ENCODE measurements at places on chromosomes 11 and 22.

GRCh38 chr11:15229069-15229468 lies 114.3 kb downstream of the INSC start:
- no peak for DNase-seq

GRCh38 chr22:35311551-35311999 lies 11.9 kb downstream of the TOM1 start:
- DNase-seq: no peak

DNA sequence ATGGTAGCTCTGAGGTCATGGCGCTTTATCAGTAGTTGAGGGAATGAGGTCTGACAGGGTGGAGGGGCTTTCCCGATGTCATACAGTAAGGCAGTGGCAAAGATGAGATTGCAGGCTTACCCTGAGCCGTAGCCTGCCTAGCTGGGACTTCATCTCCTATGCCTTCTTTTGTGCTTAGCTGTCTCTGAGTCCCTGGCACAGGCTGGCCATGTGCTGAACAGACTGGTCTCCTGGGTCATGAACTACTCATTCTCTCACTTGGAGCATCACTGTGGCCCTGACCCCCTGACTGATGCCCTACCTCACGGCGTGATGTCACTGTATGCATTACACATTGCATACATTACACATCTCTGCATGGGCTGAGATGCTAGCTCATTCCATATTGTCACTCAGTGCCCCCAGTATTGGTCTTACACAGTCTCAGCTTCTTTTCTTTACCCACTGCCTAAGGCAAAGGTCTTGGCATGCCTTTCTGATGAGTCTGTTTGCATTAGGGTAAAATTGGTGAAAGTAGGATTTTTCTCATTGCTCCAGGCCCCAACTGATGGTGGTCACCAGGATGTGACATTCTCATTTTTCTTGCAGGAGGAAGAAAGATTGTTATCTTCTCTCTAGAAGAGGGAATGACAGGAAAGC lies 389.4 kb upstream of the CADM1 start:
- no peak for DNase-seq

DNA sequence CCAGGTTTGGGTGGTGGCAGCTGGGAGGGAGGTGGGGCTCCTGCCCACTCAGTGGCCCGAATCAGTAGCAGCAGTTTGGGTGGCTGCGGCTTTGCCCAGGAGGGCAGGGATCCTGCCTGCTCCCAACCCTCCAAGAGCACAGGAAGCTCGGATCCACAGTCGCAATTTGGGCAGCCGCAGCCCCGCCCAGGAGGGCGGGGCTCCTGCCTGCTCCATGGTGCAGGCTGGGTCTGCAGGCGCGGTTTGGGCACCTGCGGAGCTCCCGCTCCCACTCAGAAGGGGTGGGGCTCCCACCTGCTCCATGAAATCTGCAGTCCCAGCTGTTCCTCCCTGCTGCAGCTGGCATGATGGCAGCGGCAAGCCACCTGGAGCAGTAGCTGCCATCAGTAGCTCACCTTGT lies 38.1 kb upstream of the CALCB start:
- DNase-seq: no peak

GRCh38 chr11:19968860-19969259 lies 191.4 kb downstream of the DBX1 start:
- no peak for DNase-seq

- no peak for DNase-seq
Measured at GRCh38 chr11:34843271-34843670, 72.9 kb downstream of the APIP start.

DNA sequence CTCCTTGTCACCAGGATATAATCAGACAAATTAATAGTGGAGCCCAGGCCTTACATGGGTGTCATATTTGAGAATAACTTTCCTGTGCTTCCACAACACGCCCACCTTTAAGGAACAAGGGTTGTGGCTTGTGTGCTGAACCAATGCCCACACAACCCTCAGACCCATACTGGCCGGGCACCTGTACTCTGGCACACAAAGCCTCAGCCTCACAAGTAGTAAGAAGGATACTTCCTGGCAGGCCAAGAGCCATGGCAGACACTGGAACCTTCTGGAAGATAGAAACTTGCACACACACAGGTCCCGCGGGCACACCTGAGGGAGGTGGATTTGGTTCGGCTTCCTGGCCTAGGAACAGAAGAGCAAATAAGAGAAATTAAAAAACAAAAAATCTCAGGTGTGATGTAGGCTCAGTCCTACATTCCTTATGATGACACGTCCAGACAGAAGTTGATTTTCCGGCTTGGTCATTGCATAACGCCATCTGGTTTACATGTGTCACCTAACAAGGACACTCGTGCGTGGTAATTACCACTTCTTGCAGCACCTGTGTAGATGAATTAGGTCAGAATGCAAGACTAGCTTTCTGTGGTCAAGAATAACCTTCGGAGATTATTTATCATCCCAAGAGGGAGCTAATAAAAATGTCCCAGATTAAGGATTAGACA lies 5.8 kb upstream of the BRD1 start:
- no peak for DNase-seq

DNA sequence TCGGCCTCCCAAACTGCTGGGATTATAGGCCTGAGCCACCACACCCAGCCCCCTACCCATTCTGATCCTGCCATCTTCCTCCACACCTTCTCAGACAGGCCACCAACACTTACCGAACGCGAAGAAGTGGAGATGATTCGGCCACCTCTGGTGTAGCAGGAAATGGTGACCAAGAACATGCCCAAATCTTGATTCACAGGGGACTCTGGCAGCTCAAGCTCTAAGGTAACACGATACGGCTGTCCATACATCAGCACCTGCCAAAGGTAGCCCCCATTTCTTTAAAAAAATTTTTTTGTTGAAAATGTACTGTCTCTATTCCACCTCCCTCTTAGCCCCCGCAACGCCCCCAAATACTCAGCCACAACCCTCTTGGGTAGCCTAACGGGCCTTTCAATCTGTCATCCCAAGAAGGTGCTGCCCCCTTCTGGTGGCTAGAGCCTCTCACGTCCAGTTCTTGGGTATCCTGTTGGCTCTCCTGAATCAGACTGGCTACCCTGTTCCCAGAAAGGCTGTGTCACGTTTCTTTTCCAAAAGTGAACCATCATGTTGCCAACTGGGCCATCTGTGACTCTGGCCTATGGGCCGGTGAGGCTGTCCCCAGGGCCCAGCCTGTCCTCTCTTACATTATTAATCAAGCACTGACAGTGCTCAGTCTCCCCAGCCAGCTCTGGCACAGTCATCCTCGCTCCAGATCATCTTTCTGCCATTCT lies 5.3 kb upstream of the LRRN4CL start:
- DNase-seq: peak; percentile 42

- DNase-seq: no peak
Measured at GRCh38 chr11:92443199-92443598, 218.6 kb downstream of the FAT3 start.

All from activated naive CD4-positive, alpha-beta T cell (primary cell).